ENCODE measurements at places on chromosomes 6 and 20.

- no peak for DNase-seq
Observed at GRCh38 chr6:68718385-68719073, 83.4 kb downstream of the ADGRB3 start.

GRCh38 chr6:89146718-89147700 lies 1.2 kb downstream of the PM20D2 start:
- DNase-seq: peak; percentile 64

GRCh38 chr6:23311211-23311610 lies 741.8 kb downstream of the HDGFL1 start:
- no peak for DNase-seq

- peak; percentile 43 for DNase-seq
Observed at GRCh38 chr6:14270925-14271788, 153.6 kb downstream of the CD83 start.

- no peak for DNase-seq
Observed at GRCh38 chr6:130075879-130076460, 57.6 kb downstream of the L3MBTL3 start.
